Aorta (tissue), 5 donors: ENCODE measurements at places on chromosomes 7 and 10. TPM values are rescaled to one million over a fixed set of nuclear protein-coding genes. Genes with fewer than 3 reads are reported as not detected.

The ASB10 gene
- not detected for total RNA-seq

The SMKR1 gene
- not detected for total RNA-seq

The IFIT2 gene
- total RNA-seq, result 11.9 TPM

The C10orf67 gene
- total RNA-seq, result not detected

The ABCC2 gene
- 4.5 TPM for total RNA-seq

The COL13A1 gene
- 9.3 TPM for total RNA-seq

GRCh38 chr7:16428672-16429071, 7.3 kb upstream of the CRPPA start:
- no peak overlapping the region for H3K27ac ChIP-seq
- no peak for DNase-seq
- no peaks in the 10 kb centered on the region for H3K4me1 ChIP-seq
- no peaks in the 10 kb centered on the region for H3K36me3 ChIP-seq
- no peaks in the 10 kb centered on the region for H3K27me3 ChIP-seq

- no peak overlapping the region for H3K4me3 ChIP-seq
- no peaks in the 10 kb centered on the region for H3K4me1 ChIP-seq
- no peak overlapping the region for H3K27ac ChIP-seq
- H3K27me3 ChIP-seq, result no peaks in the 10 kb centered on the region
These were observed 64.2 kb upstream of the CAPZA2 start for GRCh38 chr7:116798232-116798631.

DNA sequence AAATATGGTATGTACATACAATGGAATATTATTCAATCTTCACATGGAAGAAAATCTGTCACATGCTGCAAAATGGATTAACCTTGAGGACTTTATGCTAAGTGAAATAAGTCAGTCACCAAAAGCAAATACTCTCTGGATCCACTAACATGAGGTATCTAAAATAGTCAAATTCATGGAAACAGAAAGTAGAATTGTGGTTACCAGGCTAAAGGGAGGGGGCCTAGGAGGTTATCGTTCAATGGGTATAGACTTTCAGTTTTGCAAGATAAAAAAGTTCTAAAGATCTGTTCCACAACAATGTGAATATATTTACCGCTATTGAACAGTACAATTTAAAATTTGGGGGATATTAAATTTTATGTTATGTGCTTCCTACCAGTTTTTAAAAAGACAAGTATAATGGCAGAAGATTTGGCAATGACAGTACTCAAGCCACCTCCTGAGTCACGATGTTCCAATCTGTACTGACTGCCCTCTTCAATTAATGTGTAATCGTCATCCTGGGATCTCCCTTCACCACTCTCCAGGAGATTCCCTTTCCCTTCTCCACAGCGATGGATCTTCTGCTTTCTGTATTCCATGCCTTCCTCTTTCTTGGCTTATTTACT, 32.3 kb upstream of the IL6 start:
- no peaks in the 10 kb centered on the region for H3K4me1 ChIP-seq
- no peak for DNase-seq
- H3K27me3 ChIP-seq, result no peaks in the 10 kb centered on the region
- H3K27ac ChIP-seq, result no peak overlapping the region

DNA sequence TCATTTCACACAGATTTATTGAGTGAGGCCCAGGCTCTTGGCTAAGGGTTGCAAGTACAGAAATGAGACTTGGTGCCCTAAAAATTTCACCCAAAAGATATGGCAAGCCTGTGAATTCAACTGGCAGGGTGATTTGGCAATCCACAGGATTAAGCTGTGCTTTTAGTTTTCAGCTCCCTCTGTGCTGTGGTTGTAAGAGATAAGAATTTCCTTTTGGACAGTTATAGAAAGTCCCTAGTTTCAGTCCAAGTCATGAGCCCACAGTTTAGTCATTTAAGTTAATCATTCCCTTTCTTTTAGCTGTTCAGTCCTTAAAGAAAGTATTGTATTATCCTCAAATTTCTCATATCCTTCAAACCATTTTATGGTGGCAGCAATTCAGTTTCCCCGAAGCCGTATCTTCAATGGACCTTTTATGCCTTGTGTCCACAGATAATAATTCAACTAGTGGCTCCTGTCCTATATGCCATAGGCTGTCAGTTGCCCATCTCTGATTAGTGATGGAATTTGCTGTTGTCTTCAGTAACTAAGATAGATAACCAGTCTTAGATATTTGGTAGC, 73.4 kb upstream of the NAMPT start:
- no peak overlapping the region for H3K4me3 ChIP-seq
- H3K4me1 ChIP-seq, result peaks cover 6% of the 10 kb centered on the region
- no peaks in the 10 kb centered on the region for H3K36me3 ChIP-seq
- no peaks in the 10 kb centered on the region for H3K27me3 ChIP-seq

DNA sequence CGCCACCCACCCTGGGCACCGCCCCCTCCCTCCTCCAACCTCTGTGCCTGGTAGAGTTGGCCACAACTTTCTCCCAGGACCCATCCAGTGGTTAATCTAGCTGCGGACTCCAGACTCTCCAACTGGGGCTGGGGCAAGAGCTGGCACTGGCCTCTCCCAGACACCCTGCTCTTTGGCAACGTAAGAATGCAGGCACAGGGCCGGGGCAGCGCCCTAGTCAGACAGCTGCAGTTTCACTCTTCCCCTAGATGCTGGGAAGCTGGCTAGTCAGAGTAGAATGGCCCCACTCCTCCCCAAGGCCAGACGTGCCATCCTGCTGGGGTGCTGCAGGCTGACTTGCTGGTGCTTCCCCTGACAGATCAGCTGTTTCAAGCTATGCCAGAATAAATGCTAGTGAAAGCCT, 22.1 kb downstream of the HSPA12A start:
- no peak overlapping the region for H3K4me3 ChIP-seq
- no peak for DNase-seq
- H3K36me3 ChIP-seq, result no peaks in the 10 kb centered on the region
- no peaks in the 10 kb centered on the region for H3K4me1 ChIP-seq

DNA sequence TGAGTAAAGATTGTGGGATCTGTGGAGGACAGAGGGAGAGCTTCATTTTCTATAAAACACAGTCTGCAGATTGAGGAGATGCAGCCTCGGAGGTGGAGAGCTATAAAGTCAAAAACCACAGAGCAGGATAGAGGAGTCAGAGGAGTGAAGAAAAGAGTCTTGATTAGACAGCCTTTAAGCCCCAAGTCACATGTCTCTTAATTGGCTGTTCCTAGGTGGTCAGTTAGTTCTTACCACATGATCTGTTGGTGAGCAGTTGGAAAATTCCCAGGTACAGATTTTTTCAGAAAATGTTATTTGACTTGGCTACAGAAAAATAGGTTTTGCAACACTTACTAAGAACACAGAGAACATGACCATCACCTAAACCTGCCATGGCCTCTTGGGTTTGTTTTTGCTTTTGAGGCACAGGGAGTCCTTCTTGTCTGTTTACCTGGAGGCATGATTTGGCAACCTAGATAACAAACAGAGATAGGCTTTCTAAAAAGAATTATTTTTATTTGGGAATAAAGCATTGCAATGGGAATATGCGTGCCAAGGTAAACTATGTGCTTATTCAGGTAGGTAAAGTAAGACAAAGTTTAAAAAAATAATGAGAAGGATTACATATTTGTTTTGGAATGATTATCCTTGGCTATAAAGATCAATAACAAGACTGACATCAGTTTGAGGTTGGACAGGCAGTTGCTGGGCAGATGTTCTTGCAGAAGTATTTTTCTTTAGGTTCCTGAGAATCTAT, 604 bp upstream of the CYP3A43 start:
- no peak overlapping the region for H3K4me3 ChIP-seq
- H3K36me3 ChIP-seq, result no peaks in the 10 kb centered on the region
- no peaks in the 10 kb centered on the region for H3K27me3 ChIP-seq
- no peak for DNase-seq
- no peaks in the 10 kb centered on the region for H3K4me1 ChIP-seq
- no peak overlapping the region for H3K27ac ChIP-seq

DNA sequence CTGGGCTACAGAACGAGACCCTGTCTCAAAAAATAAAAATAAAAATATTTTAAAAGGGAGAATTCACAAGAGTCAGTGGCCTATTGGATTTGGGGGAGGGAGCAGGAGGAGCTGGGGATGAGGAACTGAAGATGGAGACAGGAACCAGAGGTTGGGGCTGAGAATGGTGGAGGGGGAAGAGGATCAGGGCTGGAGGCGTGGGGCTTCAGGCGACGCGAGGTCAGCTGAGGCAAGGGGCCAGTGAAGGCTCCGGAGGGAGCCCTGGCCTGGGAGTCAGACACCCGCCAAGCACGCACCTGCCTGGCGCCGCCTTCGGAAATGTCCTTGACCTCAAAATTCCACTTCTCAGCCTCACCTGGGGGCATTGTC, 671 bp upstream of the CLEC2L start:
- H3K27ac ChIP-seq, result no peak overlapping the region
- H3K4me1 ChIP-seq, result no peaks in the 10 kb centered on the region
- DNase-seq, result no peak
- H3K36me3 ChIP-seq, result no peaks in the 10 kb centered on the region
- H3K4me3 ChIP-seq, result no peak overlapping the region

- H3K27me3 ChIP-seq, result no peaks in the 10 kb centered on the region
- H3K4me3 ChIP-seq, result no peak overlapping the region
- H3K36me3 ChIP-seq, result no peaks in the 10 kb centered on the region
- no peaks in the 10 kb centered on the region for H3K4me1 ChIP-seq
These were observed 111.1 kb upstream of the PALS2 start for GRCh38 chr7:24462117-24462516.

DNA sequence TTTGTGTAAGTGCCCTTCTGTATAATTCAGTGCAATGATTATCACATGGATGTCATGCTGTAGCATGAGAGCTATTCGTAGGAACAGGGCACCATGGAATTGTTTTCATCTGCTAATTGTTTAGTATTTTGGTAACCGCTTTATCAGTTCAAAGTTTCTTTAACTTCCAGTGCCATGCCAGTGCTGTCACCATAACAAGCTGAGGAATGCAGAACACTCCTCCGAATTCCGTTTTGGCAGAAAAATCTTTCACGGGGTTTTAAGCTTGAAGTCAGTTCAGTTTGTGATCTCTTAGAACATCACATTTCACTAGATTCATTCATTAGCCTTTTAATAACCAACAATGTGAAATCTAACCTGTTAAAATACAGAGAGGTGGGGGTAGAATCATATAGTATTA, 117.2 kb upstream of the SEMA3C start:
- no peaks in the 10 kb centered on the region for H3K4me1 ChIP-seq
- H3K36me3 ChIP-seq, result no peaks in the 10 kb centered on the region
- H3K27me3 ChIP-seq, result no peaks in the 10 kb centered on the region
- no peak overlapping the region for H3K4me3 ChIP-seq

DNA sequence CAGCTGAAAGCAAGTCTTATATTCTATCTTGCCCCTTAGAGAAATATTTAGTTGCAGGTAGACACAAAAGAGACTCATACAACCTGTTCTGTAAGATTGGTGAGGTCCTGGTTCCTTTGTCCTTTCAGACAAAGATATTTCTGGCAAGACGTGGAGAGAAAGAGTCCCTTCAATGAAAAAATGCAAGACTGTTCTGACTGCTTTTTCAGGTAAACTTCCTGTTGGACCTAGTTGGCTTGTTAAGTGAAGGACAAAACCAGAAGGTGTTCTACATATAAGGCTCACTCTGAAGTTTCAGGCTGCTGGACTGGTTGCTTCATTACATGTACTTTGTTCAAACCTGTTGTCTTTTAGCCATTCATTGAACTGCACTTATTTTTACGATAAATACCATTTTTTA, 119.0 kb upstream of the PTPRZ1 start:
- H3K27ac ChIP-seq, result no peak overlapping the region
- H3K4me1 ChIP-seq, result no peaks in the 10 kb centered on the region
- H3K36me3 ChIP-seq, result no peaks in the 10 kb centered on the region
- H3K4me3 ChIP-seq, result no peak overlapping the region

- no peaks in the 10 kb centered on the region for H3K27me3 ChIP-seq
- peaks cover 8% of the 10 kb centered on the region for H3K4me1 ChIP-seq
- no peaks in the 10 kb centered on the region for H3K36me3 ChIP-seq
- DNase-seq, result no peak
These were observed 80.9 kb downstream of the NT5C2 start for GRCh38 chr10:103111918-103112877.

GRCh38 chr7:135900065-135900546, 77.1 kb downstream of the MTPN start:
- no peaks in the 10 kb centered on the region for H3K4me1 ChIP-seq
- H3K27ac ChIP-seq, result no peak overlapping the region
- H3K4me3 ChIP-seq, result no peak overlapping the region
- DNase-seq, result no peak

- no peak overlapping the region for H3K4me3 ChIP-seq
- no peak for DNase-seq
- H3K4me1 ChIP-seq, result no peaks in the 10 kb centered on the region
- H3K27ac ChIP-seq, result no peak overlapping the region
- no peaks in the 10 kb centered on the region for H3K27me3 ChIP-seq
- H3K36me3 ChIP-seq, result no peaks in the 10 kb centered on the region
These were observed 121.3 kb downstream of the ADCY1 start for GRCh38 chr7:45695249-45695995.

- no peak overlapping the region for H3K27ac ChIP-seq
- DNase-seq, result no peak
- peaks cover 6% of the 10 kb centered on the region for H3K4me1 ChIP-seq
- H3K4me3 ChIP-seq, result no peak overlapping the region
These were observed 30.4 kb upstream of the DGKI start for GRCh38 chr7:137877027-137877675.

DNA sequence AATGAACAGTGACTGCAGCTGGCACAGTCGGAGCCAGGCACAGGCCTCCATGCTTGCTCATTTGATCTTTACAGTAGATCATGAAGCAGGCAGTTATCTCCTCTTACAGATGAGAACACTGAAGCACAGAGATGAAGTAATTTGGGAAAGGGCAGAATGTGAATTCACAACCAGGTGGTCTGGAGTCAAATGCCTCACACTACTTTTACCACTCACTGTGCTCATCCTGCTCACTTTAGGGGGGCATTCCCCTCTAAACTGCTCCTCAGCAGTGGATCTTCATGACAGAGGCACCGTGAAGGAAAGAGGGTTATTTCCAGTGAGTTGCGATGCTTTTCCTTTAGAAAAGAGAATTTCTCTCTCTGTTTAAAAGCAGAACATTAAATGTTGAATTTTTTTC, 15.1 kb downstream of the SNX10 start:
- DNase-seq, result no peak
- H3K27ac ChIP-seq, result no peak overlapping the region
- H3K4me1 ChIP-seq, result no peaks in the 10 kb centered on the region
- no peak overlapping the region for H3K4me3 ChIP-seq
- no peaks in the 10 kb centered on the region for H3K36me3 ChIP-seq

GRCh38 chr10:86035791-86036543, 330.6 kb downstream of the GRID1 start:
- H3K27ac ChIP-seq, result no peak overlapping the region
- no peak overlapping the region for H3K4me3 ChIP-seq
- H3K4me1 ChIP-seq, result no peaks in the 10 kb centered on the region
- no peaks in the 10 kb centered on the region for H3K36me3 ChIP-seq

- no peaks in the 10 kb centered on the region for H3K4me1 ChIP-seq
- H3K27me3 ChIP-seq, result no peaks in the 10 kb centered on the region
- peaks cover 5% of the 10 kb centered on the region for H3K36me3 ChIP-seq
- DNase-seq, result no peak
- peak overlapping the region; percentile 71 for H3K27ac ChIP-seq
These were observed 9.3 kb downstream of the CAMK2G start for GRCh38 chr10:73865107-73865458.
